Suppressor macrophage (primary cell): ENCODE measurements at places on chromosomes 4 and X.

DNA sequence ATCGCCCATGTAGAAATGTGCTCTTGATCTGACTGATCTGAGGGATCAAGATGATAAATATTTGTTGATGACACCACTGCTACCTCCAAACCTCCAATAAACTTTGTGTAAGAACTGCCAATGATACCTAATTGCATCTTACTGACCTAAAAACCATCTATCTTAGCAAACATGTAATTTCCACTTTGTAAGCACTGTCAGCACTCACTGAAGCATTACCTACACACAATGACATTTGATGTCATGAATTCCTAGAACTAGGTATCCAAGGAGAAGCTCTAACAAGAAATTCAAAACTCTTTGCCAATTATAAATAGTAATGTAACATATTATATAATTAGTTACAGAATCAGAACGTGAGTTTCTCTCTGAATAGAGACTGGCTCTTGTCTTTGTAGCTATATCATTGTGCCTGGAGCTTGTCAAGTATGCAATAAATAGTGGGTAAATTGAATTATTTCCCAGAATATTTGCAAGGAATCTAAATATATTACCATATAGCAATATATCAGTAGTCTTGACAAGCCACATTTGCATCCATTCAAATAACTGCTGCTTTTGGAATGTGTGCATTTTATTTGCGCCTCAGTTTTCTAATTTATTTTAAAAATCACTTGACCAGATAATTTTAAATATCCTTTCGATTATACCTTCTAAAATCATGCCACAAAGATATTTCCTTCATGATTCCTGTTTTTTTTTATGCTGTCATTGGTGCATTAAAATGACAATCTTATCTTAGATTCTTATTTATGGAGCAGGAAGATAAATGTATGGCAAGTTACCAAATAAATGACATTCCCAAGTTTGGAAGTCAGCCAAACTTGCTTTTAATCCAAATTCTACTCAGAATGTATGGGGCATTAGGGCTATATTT lies 232.3 kb upstream of the NEIL3 start:
- DNase-seq, result no peak

DNA sequence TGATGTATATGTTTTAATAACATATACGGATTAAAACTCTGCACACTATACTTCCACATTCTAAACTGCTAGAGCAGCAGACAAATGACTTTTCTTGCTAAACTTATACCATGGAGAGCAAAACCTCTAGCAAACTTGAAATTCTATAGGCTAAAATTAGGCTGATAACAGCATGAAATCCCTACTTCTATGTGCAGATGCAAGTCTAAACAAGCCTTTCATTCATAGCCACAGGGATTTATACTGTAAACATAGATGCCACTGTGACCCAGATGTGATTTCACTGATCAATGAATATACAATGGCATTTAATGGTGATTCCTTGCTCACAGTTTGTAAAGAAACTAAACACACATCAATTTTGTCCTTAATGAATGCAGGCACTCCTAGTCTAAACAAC lies 151.0 kb downstream of the ANTXR2 start:
- no peak for DNase-seq

DNA sequence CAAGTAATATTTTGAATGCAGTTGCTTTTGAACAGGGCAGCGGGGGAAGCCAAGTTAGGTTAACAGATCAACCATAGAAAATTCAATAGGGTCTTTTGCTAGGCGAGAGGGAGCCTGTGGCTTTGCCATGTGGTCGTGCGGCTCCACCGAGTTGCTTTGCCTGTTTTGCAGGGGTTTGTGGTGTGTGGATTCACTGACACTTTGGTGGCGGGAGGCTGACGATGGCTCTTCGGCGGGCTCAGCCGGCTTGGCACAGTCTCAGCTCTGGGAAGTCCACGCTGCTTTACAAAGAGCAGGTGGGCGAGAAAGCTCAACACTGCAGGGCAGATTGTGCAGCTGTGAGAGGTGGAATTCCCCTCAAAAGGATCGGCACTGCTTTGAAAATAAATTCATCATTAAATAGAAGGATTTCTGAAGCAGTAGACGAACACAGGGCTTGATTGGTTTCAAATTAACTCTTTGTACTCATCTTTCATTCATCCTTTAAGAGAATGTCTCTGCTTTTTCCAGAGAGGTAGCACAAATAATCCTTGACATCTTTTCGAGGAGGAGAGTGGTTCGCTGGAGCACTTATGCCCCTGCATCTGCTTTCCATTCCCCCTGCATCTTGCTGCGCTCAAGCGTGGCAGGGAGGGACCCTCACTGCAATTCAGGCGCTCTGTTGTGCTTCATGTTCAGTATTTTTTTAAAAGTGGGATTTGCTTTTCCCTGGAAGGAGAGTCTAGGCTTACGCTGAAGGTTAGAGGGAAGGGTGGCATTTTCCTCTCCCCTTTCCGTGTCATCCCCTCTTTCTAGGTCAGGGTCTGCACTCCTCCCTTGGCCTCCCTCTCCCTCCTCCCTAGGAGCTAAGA lies 201.8 kb upstream of the LEF1 start:
- no peak for DNase-seq

- no peak for DNase-seq
These were observed 318.9 kb upstream of the F9 start for GRCh38 chrX:139211568-139212182.

GRCh38 chr4:174483792-174484191 lies 38.5 kb downstream of the HPGD start:
- no peak for DNase-seq

DNA sequence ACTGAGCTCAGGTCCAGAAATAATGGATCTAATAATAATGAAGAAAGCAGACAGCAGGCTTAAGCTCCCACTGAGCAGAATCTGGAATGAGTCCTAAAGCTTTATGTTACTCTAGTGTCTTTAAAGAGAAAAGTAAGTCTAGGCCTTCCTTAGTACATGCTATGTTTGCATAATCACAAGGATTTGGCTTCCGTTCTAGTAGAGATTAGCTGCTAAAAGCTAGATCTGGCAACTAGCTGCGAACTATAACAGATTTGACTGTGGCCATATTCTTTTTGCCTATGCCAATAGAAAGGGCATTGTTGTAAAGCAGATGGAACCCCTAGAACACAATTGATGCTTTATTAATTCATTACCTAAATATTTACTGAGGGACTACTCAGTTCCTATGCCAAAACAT lies 19.0 kb downstream of the COX7B2 start:
- no peak for DNase-seq

GRCh38 chr4:76067652-76068286 lies 6.7 kb upstream of the ART3 start:
- peak; percentile 92 for DNase-seq

DNA sequence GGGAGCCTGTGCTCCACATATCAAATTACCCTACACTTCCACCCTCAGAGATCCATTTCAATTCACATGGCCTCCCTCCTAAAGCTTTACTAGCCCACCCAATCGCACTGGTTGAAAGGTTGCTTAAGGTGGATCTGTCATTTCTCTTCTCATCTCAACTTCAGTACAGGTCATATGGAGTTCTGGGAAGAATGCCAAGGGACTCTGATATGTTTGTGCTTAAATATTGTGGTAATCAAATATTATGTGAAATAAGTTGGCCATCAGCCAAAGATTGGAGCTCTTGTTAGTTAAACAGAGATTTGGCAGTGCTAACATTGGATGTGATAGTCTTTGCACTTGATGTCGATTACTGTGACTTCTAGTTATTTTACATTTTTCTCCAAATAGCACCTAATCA lies 20.5 kb downstream of the SEPTIN6 start:
- DNase-seq, result no peak

DNA sequence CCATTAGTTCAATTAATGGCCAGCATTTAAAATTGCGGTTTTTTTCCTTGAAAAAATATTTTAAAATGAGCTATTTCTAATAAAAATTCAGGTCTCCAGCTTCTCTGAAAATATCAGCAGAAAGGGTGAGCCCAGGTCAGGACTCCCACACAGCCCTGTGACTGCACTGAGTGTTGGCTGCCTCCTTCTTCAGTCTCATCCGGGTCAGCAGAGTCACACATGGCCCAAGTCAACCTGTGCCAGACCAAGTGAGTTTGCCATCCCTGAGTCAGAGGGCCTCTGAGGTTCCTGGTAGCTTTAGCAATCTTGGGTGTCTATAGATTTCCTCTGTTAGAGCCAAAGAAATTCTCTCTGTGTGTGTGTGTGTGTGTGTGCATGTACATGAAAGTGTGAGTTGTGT lies 22.1 kb upstream of the MSX1 start:
- DNase-seq, result peak; percentile 11

DNA sequence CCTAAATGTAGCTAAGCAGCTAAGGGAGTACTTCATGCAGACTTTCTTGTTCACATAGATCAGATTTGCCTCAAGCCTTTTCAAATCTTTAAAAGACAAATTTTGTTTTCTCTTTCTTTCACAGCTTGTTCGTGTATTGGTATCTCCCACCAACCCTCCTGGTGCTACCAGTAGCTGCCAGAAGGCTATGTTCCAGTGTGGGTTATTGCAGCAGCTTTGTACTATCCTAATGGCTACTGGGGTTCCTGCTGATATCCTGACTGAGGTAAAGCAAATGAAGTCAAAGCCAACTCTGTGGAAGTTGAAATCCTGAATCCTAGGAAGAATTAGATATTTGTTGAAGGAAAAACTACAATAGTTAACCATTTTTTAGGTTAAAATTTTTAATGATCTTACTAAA lies 62.6 kb downstream of the USO1 start:
- DNase-seq, result no peak

GRCh38 chr4:147182041-147182440 lies 236.4 kb upstream of the TTC29 start:
- no peak for DNase-seq
